Stimulated activated CD4-positive, alpha-beta T cell treated with anti-CD3 and anti-CD28 coated beads, Interleukin-1b, Interleukin-23, amount 100 ng/mL, for 48 hours (primary cell): ENCODE measurements at places on chromosomes 7 and 10.

DNA sequence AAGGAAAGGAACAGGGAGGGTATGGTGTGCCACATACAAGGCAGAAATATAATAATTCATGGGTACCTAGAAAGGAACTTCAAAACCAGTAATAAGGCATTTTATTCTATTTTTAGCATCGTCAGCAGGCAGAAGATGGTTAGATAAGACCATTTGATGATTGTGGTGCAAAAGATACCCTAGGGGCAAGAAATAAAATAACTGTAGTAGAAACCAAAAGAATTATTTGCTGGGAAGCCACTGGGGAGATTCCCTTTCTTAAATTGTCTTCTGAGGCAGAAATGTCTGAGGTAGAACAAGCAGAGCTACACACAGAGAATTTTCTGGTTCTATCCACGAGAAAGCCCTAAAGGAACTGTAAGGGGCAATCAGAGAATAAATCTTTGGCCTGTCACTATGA is 64.3 kb upstream of the PCGF5 start:
- DNase-seq, result no peak

GRCh38 chr7:12619461-12620069 is 49.0 kb downstream of the SCIN start:
- no peak for DNase-seq

GRCh38 chr7:18770154-18770811 is 274.7 kb downstream of the HDAC9 start:
- no peak for DNase-seq

GRCh38 chr10:6218692-6219493 is 16.2 kb downstream of the PFKFB3 start:
- DNase-seq, result no peak

DNA sequence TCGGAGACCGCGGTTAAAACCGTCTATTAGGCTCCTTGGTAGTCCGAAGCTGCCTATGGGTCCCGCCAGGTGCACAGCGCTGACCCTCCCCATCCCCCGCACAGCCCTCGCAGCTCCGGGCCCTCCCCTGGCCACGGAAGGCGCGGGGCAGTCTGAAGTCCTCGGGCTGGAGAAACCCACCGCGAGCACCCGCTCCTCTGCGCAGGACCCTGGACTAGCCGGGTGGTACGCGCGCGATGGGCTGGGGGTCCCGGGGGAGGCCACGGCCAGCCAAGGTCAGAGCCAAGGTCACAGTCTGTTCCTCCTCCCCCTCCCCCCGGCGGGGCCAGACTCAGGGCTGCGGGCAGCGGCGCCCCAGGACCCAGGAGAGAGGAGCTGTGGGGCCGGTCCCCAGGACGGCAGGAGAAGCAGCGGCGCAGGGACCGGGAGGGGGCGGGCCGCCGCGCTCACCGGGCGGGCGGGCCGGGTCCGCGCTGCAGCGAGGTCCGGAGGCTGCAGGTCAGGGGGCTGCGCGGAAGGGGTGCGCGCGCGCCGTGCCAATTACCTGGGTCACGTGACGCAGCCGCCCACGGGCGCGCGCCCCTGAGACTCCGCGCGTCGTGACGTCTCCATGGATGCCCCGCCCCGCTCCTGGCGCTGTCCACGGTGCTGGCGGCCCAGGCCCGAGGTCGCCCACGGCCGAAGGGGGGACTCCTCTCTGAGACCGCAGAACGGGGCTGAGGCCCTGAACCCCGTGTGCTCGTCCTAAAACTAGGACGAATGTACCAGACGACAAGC is at the start of gene OGDHL:
Gene OGDHL, minus strand, starts transcription at position 535 of the 777 bp plus-strand sequence. CDS start 3,731 bp downstream, outside the sequence.
- DNase-seq, result peak; percentile 49

DNA sequence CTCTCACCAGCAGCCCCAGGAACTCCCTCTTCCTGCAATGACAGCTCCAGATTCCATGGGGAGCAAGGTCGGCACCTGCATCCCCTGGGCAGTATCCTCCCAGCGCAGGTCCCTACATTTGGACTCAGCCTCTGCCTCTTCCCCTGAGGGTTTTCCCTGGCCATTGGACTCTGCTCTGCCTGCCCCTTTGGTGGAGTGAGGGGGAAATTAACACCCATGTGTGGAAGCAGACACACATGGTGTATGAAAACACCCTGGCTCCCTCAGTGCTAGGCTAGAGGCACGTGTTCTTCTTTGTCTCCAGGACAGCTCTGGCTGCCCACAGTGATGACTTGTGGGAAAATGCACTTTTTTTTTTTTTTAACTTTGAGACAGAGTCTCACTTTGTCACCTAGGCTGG is 8.4 kb downstream of the PRF1 start:
- no peak for DNase-seq

GRCh38 chr10:788796-789748 is 99.6 kb upstream of the DIP2C start:
- peak; percentile 37 for DNase-seq

GRCh38 chr10:82811621-82812020 is 936.6 kb downstream of the NRG3 start:
- DNase-seq, result no peak

- no peak for DNase-seq
These were observed 6.7 kb downstream of the BNIP3 start for GRCh38 chr10:131975003-131975402.

- DNase-seq, result peak; percentile 70
These were observed 2.3 kb upstream of the NOS3 start for GRCh38 chr7:150988230-150989226.

DNA sequence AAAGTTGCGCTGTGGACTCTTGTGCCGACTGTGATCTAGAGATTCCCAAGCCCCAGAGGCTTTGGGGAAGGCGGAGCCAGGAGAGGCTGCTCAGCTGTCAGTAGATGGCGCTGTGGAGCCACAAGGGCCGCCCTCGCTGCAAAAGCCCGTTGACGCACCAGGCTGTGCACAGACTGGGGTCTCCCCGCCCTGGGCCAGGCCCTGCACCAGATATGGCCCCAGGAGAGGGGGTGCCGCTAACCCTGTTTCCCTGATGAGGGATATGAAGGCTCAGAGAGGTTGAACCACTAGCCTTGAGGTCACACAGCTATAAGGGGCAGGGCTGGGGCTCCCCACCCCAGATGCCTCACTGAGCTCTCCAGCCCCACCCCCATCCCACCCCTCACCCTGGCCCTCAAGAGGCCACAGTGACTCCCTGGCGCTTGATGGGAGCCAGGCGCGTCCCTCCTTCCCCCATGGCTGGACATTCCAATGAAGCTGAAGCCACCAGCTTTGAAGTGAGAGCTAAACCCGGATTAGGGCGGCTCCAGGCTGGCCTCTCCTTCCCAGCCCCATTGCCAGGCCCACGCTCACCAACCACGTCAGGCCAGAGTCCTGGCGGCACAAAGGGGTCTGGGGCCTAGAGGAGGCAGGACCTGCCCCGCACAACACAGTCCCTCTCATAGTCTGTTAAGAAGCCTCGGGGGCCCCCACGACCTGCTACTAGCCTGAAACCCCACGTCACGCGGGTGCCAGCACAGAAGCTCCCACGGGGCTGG is 26.4 kb downstream of the MYL10 start:
- DNase-seq, result peak; percentile 65

GRCh38 chr10:107420196-107420595 is 255.7 kb upstream of the SORCS1 start:
- DNase-seq, result no peak

DNA sequence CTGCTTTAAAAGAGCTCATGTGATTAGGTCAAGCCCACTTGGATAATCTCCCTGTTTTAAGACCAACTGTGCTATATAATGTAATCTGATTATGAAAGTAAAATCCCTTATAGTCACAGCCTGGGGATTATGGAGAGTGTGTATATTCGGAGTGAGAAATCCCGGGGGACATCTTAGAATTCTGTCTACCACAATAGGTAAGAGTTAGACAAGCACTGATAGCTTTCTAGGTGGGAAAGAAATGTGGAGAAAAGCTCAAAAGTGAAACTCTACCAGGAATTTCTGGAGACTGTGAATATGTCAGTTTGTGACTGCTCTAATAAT is 2.9 kb upstream of the VCL start:
- DNase-seq, result no peak

- no peak for DNase-seq
These were observed 31.2 kb downstream of the GSTO2 start for GRCh38 chr10:104300002-104300735.

DNA sequence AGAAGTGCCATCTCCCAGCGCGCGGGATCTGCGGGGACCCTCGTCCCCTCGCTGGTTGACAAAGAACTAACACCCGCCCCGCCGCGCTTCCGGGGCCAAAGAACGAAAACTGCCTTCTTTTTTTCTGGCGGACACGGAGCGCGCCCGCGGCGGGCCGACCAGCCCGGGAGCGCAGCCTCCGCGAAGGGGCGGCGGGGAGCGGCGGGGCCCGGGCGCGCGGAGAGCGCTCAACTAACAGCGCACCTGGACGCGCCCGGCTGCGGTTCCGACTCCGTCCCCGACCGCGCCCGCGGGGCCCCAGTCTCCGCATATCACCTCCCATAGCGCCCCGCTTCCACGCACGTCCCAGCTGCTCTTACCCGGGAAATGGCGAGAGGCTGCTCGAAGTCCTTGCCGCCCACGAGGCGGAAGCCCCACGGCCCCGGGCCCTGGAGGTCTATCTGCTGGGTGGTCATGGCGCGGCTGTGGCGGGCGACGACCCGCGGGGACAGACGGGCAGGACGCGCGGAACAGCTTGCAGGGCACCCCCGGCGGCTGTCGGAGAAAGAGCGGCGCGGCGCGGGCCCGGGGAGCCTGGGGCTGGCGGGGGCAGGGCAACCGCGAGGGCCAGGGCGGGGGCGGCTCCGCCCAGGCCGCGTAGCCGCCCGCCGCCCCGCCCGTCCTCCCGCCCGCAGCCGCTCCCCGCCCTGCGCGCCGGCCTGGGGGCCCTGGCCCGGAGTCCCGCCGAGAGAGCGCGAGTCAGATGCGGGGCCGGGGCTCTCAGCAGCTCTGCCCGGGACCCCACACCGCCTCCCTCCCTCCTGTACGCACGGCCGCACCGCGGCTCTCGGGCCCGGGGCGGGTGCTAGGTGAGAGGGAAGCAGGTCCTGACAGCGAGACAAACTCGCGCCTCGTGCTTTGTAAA is at the start of gene PDLIM1:
Gene PDLIM1, minus strand, starts transcription at position 543 of the 904 bp plus-strand sequence. Its CDS starts 88 bp downstream, at position 455.
- DNase-seq, result no peak

DNA sequence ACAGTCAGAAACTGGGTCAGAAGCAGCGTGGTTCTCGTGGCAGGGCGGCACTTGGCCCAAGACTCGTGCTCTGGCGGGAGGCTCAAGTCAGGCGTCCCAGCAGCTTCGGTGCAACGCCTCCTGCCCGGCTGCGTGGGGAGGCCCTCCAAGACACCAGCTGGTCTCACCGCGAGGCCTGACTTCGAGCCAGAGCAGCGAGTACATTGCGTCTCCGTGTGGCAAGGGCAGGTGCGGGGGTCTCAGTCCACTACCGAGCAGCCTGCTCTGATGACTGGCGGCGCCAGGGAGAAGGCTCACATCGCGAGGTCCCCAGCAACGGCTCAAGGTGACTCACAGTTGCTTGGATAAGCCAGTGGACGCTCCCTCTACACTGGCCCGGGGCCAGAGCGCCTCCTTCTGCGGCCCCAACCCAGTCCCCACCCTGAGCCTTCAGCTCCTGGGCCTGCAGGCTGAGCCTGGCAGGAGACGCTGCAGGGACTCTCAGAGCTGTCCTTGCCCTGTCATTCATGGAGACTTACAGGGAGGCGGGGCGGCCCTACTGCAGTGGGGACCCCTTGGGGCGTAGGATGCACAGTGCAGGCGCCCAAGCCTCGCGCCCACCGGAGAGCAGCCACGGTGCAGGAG is 41.9 kb upstream of the PRKAR1B start:
- DNase-seq, result no peak

- no peak for DNase-seq
These were observed 5.8 kb upstream of the YAE1 start for GRCh38 chr7:39560408-39560807.

DNA sequence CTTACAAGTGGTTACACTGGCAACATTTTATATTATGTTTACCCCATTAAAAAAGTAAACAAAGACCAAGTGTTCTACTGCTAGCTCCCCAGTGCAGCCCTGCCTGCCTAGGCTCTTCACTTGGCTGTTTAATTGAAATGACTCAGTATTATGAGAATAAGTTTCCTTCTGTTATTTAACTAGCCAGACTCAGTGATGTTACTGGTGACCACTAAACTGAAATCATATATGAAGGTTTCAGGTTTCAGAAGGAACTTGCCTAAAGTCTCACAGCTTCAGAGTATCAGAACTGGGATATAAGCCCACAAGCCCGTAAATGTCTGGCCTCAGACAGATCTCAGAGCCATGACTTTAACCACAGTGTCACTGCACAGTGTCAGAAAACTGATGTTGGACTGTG is 66.8 kb upstream of the EXOC4 start:
- no peak for DNase-seq

- no peak for DNase-seq
These were observed 244.1 kb upstream of the PODXL start for GRCh38 chr7:131800531-131800930.

DNA sequence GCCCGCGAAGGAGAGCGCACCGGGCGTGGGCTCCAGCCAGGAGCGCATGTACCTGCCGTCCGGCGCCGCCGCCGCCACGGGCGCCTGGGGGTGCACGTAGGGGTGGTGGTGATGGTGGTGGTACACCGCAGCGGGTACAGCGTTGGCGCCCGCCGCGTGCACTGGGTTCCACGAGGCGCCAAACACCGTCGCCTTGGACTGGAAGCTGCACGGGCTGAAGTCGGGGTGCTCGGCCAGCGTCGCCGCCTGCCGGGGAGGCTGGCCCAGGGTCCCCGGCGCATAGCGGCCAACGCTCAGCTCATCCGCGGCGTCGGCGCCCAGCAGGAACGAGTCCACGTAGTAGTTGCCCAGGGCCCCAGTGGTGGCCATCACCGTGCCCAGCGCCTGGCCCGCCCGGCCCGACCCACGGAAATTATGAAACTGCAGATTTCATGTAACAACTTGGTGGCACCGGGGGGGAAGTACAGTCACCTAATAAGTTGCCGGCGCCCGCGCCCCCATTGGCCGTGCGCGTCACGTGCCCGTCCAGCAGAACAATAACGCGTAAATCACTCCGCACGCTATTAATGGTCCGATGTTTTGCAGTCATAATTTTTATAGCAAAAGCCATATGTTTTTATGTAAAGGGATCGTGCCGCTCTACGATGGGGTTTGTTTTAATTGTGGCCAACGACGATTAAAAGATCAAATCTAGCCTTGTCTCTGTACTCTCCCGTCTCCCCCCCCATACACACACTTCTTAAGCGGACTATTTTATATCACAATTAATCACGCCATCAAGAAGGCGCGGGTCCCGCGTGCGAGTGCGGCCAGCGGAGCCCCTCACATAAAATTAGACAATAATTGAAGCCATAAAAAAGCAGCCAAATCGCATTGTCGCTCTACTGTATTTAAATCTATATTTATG is at the start of gene HOXA9:
Gene HOXA9, minus strand, starts transcription at position 449 of the 907 bp plus-strand sequence. Its CDS starts 80 bp downstream, at position 369.
- no peak for DNase-seq

- no peak for DNase-seq
These were observed 1132.3 kb downstream of the XPNPEP1 start for GRCh38 chr10:108791030-108791429.
